ENCODE measurements at places on chromosomes 7 and 10.

DNA sequence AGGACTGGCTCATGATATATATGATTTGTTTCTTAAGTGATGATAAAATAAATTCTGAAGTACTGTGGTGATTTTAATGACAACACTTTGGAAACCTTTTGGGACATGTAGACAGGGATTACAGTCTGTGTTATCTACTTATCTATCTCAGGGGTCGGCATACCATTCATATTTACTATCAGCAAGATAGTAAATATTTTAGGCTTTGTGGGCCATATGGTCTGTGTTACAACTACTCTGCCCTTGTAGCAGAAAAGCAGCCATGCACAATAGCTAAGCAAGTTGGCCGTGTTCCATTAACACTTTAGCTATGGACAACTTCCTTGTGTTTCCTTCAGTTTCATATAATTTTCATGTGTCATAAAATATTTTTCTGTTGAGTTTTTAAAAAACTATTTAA lies 97.8 kb upstream of the PRPS1L1 start:
- DNase-seq = no peak

GRCh38 chr7:93690021-93690420 lies 115.5 kb upstream of the CALCR start:
- DNase-seq = no peak

GRCh38 chr10:122464250-122464510 lies 2.8 kb downstream of the HTRA1 start:
- no peak for DNase-seq

DNA sequence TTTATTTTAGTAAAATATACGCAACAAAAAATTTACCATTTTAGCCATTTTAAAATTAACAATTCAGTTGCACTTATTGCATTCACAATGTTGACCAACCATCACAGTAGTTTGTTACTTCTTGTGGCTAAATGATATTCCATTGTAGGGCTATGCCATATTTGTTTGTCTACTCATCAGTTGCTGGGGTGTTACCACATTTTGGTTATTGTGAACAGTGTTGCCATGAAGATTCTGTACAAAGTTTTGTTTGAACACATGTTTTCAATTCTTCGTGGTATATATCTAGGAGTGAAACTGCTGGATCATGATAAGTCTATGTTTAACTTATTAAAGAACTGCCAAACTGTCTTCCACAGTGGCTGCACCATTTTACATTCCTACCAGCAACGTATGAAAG lies 46.3 kb upstream of the ZNF365 start:
- DNase-seq = no peak

GRCh38 chr7:127525866-127526480 lies 59.4 kb downstream of the GCC1 start:
- DNase-seq = no peak

- no peak for DNase-seq
These were observed 49.9 kb downstream of the BLVRA start for GRCh38 chr7:43808410-43808809.

DNA sequence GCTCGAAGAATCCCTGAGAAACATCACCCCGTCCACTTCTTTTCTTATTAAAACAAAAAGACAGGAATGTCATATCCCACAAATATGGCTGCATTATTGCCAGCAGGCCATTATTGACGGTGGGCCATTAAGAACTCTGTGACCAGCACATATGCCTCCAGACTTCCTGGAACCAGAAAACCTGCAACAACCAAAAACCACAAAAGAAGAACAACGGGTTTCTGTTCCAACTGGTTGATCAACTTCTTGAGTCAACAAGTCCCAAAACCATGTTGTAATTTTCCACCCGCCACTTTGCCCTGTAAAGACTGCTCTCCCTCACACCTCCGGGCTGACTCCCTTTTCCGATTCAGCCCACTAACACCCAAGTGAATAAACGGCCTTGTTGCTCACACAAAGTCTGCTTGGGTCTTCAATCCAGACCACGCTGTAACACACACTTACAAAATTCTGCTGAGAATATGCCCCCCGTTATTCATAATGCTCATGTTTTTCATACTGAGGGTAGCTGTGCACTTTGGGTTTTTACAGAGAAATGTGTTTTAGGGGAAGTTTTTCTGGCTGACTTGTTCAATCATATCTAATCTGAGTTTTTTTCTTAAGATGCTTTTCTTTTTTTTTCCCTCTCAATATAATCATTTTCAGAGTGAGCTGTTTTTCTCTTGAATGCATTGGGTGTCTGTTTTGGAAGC lies 20.7 kb downstream of the ZNF107 start:
- DNase-seq = no peak

DNA sequence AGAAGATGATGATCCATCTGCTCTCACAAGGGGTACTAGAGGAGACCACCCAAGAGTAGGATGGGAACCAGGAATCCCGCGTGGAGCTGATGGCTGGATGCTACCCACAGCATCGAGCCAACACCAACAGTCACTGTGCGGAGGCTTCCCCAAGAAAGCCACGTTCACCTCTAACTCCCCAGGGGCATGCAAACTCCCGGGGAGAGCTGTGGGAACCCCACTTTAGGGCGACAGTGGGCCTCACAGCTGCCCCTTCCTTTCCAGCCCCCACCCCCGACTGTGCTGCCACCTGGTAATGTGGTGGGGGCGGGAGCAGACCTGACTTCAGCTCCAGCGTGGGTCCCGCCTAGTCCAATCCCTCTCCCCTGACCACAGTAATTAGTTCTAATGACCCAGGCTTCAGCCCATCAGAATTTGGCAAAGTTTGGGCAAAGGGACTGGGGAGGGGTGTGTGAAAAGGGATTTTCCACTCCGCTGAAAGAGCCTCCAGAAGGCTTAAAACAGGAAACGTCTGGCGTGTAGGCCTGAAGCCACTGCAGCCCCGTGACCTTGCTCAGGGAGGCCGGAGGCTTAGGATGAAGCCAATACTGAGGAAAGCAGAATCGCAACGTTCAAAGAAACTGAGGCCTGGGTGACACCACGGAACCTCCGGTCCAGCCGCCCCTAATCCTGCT lies 20.3 kb downstream of the ASB13 start:
- no peak for DNase-seq

- DNase-seq = no peak
These were observed 151.0 kb upstream of the YAE1 start for GRCh38 chr7:39415091-39415787.

DNA sequence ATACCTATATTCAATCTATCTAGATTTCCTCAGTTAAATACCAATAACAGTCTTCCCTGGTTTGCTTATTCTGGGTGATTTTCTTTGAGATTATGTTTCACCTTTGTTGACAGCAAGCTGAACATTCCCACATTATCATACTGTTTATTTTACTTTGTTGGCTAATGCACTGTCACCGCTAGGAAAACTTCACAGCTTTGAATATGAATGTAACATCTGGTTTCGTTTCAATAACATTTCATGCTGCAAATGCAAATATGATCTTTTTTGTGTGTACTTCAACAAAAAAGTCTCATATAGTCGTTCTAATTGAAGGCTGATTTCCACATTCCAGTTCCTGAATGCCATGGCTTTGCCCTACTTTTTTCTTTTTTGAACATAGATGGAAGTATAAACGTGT lies 946.3 kb upstream of the GHITM start:
- DNase-seq = no peak

- DNase-seq = no peak
These were observed 43.1 kb downstream of the MBL2 start for GRCh38 chr10:52729271-52730104.

DNA sequence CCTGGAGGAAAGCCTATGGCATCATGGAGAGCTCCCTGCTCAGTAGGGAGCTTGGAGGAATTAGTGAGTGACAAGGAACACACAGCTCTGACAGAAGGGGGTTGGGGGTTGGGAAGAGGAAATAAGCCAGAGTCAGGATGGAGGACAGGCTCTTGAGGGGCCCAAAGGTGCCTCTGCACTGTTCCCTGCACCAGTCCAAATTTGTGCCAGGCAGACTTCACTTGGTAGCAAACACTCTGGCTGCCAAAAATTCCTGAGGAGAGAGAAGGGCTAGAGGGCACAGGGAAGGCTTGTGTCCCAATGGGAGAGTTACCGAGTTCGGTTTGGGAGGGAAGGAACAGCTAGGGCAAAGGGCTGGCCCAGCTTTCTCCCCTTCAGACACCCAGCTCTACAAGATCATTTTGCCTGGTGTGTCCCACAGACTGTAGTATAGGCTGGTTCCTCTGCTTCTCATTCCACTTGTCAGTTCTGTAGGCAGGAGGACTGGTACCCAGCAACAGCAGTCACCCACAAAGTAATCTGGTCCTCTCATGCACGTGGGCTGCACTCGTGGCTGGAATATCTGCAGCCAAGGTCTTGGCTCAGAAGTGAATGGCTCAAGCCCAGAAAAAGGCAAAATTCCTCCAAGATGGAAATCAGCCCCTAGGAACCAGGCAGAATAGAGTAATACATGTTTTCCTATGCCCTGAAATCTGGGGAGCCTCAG lies 8.0 kb upstream of the KCNIP2 start:
- DNase-seq = no peak

- DNase-seq = no peak
These were observed 123.0 kb upstream of the WNT16 start for GRCh38 chr7:121205777-121206176.

- DNase-seq = no peak
These were observed 44.7 kb downstream of the DOCK4 start for GRCh38 chr7:112161253-112162141.

DNA sequence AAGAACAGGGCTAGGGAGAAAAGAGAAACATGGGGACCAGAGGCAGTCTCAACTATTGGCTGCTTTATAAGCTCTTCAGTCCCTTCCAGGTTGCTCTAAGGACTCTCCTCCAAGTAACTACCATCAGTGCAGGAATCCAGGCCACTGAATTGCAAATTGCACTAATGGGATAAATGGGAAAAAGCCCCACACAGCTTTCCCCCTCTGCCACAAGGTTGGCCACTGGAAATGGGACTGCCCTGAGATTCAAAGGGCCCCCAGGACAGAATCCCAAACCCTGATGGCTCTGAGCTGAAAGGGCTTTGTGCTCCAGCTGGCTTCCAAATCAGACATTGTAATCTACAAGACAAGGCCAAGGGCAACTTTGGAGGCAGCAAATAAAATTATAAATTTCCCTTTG lies 633.2 kb downstream of the ACTR3B start:
- DNase-seq = no peak

GRCh38 chr10:131480861-131481260 lies 169.3 kb upstream of the TCERG1L start:
- no peak for DNase-seq

All from esophagus squamous epithelium (tissue), 5 donors.